ENCODE measurements at places on chromosomes 3 and 15.

DNA sequence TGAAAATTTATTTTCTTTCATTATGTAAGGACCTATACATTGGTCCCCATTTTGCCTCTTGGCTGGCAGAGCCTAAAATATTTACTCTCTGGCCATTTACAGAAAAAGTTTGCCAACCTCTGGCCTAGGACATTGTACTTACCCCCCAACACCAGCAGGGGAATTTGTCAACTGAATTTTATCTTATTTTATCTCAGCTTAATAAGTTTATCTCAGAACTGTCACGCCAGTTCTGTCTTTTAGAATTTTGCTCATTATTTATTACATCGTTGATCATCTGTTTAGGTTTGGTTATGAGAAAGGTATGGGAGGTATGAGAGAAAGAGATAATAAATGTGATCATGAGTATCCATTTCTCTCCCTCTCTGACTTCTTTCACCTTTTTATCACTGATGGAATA, 38.3 kb downstream of the CHD2 start:
- DNase-seq = no peak

DNA sequence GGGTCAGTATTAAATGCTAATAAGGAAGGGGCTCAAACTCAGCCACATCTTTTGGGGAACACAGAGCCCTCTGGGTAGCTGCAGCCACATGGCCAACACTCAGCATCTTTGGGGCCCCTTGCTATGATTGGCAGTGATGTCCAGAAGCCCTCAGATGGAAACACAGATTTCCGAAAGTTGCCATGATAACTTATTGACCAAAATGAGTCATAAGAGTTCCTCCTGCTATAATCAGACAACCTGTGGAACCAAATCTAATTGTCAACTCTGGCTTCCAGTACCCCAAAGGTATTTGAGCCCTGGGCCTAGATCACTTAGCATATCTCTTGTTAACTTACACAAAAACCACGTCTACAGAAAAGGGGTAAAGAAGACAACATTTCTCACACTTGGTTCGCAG, 392.2 kb downstream of the KCNH8 start:
- DNase-seq = no peak

DNA sequence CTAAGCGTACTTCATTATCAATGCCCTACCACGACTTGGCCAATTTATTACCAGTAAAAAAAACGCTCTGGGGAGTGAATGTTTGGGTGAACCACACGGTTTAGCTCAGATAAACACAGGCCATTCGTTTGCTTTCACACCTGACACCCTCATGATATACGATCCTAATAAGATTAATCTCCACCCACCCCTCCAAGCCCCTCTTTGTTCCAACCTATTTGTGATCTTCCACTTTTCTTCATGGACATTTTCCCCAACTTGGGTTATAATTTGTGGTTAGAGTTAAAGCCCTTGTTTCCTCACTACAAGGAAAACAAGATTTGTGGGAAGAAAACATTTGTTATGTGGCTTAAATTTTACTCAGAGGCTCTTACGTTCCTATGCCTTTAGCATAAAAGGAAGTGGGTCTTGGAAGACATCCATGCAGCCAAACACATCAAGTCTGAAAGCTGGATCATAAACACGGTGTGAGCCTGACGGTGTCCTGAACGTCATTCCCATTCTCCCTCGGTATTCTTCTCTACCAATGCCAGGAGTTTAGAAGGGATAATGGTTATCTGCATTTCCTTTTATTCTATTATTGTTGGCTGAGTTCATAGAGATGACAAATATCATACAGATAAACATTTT, 518.9 kb downstream of the NR2F2 start:
- DNase-seq = no peak

- no peak for DNase-seq
Observed at GRCh38 chr3:105332961-105333360, 33.7 kb upstream of the ALCAM start.

GRCh38 chr3:131806736-131807135, 228.1 kb downstream of the CPNE4 start:
- DNase-seq = no peak

GRCh38 chr3:64905906-64906410, 218.2 kb upstream of the ADAMTS9 start:
- no peak for DNase-seq

DNA sequence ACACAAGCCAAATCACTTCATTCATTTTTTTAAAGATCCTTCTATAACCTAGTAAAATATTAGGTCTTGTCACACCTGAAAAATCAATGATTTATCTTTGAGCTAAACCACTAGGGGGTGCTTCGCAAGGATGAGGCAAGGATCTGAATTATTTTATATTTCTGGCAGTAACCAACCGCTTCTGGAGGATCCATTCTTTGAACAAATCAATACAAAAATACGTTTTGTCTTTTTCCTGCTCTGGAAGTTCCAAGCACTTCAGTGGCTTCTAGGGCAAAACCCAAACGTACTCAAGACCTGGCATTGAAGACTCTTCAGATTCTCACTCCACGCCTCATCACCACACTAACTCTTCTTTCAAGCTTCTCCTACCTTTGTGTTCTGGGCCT, 486 bp downstream of the LSG1 start:
- DNase-seq = peak; percentile 58

GRCh38 chr3:181176601-181177000, 187.1 kb upstream of the DNAJC19 start:
- DNase-seq = no peak

DNA sequence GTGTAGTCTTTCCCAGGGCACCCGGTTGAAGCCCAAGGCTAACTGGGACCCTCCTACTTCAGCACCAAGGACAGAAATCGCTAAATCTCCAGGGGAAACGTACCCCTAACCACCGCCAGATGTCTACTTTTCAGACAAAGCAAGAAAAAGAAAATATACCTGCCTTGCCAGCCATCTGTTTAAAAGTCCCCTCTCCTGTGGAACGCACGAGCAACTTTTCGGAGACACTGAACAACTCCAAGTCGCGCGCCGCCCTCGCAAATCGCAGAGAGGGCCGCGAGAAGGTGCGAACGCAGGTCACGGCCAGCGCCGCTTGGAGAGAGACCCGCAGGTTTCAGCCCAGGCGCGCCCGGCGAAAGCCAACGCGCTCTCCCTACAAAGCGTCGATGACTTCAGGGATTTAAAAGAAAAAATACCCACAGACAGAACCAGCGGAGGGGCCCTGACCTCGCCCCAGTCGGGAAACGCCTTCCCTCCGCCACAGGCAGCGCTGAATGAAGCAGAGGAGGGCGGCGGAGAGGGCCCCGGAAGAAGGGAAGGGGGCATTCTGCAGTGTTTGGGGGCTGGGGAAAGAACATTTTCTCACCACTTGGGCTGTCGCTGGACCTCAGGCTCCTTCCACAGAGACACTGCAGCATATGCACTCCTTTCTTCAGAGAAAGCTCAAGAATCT, 213.1 kb downstream of the FGF12 start:
- peak; percentile 18 for DNase-seq

DNA sequence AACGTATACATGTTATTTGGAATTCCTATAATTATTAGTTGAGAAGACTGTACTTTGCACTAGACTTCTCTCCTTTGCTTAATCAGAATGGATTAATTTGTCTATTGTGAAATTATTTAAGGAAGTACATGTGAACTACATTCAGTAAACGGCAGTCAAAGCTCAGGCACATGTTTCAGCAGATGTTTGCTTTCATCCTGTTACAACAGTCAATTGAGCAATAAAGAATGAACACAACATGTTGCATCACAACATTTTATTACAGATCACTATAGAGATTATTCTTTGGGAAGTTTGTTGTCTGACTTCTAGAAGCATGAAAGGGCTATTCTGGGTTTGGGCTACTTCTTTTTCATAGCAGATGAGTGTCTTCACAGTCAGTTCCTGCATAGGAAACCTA, 39.2 kb downstream of the RAB27A start:
- no peak for DNase-seq

GRCh38 chr3:46067401-46067800, 40.1 kb upstream of the XCR1 start:
- no peak for DNase-seq

- no peak for DNase-seq
Observed at GRCh38 chr3:115113367-115113766, 33.7 kb downstream of the ZBTB20 start.

DNA sequence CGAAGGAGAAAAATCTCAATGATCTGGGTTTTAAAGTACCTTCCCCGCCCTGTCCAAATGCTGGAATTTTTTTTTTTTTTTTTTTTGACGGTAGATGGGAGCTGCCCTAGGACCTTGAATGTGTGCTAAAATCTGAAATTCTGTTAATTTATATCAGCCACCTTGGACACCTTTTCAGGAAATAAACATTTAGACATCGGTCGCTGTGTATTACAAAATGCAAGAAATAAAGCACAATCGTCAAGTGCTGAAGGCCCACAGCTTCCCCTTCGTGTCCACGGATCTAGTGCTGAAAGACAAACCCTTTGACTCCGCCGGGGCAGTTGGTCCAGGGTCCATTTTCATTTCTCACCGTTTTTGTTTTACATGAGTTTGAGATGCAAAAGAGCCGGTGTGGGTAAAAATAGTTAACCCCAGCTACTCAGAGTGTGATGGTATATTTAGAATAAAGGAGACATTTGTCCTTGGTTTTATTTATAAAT, 90.2 kb upstream of the CHD2 start:
- no peak for DNase-seq

DNA sequence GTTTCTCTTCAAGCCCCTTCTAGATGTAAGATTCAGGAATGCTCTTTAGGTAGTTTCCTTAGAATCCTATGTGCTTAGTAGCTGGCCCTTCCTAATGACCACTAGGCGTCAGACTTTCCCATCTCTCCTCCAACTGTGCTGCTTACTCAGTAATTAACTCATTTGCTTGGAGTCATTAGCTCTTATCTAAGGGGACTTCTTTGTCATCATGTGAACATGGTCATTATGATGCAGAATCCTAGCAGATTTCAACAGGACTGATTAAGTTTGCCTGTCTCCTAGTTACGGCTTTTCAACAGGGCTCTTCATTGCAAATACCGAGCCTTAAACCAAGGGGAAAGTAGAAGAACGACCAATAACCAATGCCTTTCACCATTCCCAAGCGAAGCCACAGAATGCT, 46.4 kb downstream of the GJD2 start:
- peak; percentile 33 for DNase-seq

- DNase-seq = no peak
Observed at GRCh38 chr15:69727121-69727924, 274.7 kb downstream of the RPLP1 start.

DNA sequence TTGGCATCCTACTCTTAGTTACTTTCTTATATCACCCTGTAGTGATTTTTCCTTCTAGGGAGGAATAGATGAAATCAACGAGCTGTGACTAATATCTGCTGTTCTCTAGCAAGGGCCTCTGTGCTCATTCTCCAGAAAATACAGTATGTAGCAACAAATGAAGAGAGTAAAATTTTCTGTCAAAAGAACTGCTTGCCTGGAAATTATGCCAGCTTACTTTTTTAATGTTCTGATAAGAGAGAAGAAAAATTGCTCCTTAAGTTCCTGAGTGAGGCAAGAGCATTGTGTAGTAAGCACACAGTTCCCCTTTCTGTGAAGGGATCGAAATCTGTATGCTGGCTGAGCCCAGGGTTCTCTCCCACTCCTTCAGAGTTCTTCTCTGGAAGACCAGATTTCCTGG, 51.4 kb upstream of the GK5 start:
- no peak for DNase-seq

DNA sequence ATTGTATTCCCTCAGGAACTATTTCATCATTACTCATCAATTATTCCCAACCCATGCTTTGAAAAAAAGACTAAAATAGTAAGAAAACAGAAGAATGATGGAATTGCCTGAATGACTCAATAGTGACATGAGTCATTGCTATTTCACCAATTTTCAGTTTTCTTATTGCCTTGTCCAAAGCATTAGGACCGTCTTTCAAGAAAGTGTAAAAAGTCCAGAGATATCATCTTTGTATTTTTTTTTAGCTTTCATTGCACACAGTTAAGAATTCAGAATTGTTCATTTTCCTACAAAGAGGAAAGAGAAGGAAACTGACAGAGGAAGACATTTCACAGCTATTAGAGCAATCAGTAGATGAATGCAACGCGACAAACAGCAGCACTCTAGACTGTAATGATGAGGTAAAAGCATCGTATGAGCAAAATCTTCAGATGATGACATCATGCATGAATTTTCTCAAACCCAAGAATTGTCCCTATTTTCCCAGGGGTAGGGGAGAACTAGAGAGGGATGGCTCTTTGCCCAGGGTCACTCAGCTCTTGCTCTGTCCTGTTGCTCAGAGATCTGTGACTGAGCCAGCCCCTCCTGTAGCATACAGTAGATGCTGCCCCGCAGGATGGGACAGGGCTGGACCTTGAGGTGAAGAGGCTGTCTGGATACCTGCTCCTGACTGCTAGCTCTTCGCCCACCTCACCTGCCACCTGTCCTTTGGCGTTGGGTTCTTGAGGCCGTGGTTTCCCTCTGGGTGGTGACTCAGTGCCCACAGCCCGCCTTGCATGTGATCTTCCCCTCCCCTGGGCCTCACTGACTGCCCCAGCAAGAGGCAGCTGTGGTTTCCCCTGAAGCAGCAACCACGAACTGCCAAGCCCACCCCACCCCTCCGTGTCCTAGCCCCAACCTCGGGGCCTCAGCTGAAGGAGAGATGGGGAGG, 84.8 kb downstream of the PPCDC start:
- DNase-seq = peak; percentile 51

DNA sequence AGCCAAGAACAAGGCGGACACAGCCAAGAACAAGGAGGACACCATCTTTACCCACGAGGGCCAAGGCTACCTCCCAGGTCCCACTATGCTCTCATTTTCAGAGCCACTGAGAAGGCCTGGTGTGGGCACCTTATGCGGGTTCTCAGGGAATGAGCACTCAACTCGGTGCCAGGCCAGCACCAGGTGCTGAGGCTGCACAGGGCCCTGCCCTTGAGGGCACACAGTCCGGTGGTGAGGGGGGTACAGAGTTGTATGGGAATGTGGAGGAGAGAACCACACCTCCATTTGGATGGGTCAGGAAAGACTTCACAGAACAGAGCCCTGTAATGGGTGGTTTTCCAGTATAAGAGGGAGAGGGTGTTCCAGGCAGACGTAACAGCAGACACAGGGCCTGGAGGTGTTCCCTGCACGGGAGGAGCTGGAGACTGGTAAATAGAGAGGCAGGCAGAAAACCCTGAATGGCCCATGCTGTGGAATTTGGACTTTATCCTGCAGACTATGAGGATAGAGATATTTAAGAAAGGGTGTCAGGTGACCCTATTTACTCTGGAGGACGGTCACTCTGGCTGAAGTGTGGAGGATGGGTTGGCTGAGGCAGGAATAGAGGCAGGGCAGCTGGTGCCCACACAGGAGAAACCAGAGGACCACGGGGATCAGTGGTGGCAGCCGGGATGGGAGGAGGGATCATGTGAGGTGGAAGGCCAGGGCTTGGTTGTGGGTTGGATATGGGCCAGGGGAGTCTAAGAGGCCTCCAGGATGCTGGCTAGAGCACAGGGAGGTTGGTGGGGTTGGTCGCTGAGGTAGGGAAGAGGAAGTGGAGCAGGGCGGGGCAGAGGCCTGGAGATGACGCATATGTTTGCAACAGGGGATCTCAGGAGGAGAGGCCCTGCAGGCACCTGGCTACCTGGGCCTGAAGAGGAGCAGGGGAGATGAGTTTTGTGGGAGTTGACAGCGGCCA, 34.6 kb downstream of the CRABP1 start:
- DNase-seq = no peak

GRCh38 chr3:39021029-39021428, 30.7 kb downstream of the SCN11A start:
- no peak for DNase-seq
